ENCODE measurements at places on chromosomes 4 and X. TPM values are rescaled to one million over a fixed set of nuclear protein-coding genes. Genes with fewer than 3 reads are reported as not detected.

DNA sequence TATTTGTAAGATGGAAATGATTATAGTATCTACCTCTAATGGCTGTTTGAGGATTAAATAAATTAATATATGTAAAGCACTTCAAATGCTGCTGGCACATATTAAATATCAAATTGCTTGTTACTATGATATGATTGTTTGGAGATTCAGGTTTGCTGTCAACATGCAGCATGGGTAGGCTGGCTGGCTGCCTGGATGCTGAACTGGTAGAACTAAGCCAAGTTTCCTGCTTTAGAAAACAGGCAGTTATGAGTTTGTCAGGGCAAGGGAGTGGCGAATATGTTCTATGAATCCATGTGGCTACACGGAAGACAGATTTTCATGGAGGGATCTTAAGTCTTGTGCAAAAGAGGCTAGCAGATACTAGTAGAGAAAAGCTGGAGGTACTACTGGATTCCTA is 239.6 kb downstream of the GBA3 start:
- no peak for DNase-seq

NPY2R gene
- total RNA-seq, result not detected

GRCh38 chrX:15672881-15673280 is 8.3 kb upstream of the CLTRN start:
- no peak for DNase-seq

GRCh38 chr4:83109480-83110222 is 4.9 kb downstream of the PLAC8 start:
- peak; percentile 44 for DNase-seq

HELT gene
- not detected for total RNA-seq

DNA sequence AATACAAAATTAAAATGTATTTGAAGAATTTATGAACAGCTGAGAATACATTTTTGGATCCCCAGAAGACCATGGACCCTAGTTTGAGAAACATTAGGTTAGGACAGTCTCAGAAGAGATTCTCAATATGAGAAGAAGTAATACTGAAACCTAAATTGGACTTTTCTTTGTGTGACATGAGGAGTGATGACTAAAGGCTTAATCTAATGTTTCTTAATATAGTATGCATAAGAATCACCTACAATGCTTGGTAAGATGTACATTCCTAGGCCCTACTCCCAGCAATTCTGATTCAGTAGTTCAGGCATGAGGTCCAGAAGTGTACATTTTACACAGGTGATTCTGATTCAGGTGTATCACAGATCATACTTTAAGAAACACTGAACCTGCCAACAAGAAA is 31.6 kb upstream of the HUWE1 start:
- no peak for DNase-seq
